Dermis microvascular lymphatic vessel endothelial cell (primary cell): ENCODE measurements at places on chromosomes 11 and 22. TPM values are rescaled to one million over a fixed set of nuclear protein-coding genes. Genes with fewer than 3 reads are reported as not detected.
A peak's percentile ranks its signal among the peaks of the same experiment; 100 is the strongest.

SEPTIN3 gene
- total RNA-seq = under 0.01 TPM in 2 replicates

GRCh38 chr22:49048591-49048990 lies 779.1 kb downstream of the BRD1 start:
- DNase-seq = no peak

GRCh38 chr11:26753723-26754504 lies 32.1 kb upstream of the SLC5A12 start:
- peak; percentile 12 for DNase-seq

GRCh38 chr22:26949193-26949592 lies 291.8 kb downstream of the MIAT start:
- peak; percentile 45 for DNase-seq
